ENCODE measurements at places on chromosomes 5 and 9.

- ATAC-seq = no peak
Measured at GRCh38 chr9:129609486-129610212, 11.3 kb downstream of the C9orf50 start.

- peak; percentile 23 for ATAC-seq
Measured at GRCh38 chr9:36165826-36166167, 3.4 kb upstream of the CCIN start.

- no peak for ATAC-seq
Measured at GRCh38 chr9:133654736-133655657, 18.8 kb downstream of the DBH start.

- no peak for ATAC-seq
Measured at GRCh38 chr5:131877873-131878272, 67.6 kb downstream of the MEIKIN start.

GRCh38 chr9:114880291-114880745 lies 50.1 kb downstream of the TNFSF8 start:
- ATAC-seq = no peak

DNA sequence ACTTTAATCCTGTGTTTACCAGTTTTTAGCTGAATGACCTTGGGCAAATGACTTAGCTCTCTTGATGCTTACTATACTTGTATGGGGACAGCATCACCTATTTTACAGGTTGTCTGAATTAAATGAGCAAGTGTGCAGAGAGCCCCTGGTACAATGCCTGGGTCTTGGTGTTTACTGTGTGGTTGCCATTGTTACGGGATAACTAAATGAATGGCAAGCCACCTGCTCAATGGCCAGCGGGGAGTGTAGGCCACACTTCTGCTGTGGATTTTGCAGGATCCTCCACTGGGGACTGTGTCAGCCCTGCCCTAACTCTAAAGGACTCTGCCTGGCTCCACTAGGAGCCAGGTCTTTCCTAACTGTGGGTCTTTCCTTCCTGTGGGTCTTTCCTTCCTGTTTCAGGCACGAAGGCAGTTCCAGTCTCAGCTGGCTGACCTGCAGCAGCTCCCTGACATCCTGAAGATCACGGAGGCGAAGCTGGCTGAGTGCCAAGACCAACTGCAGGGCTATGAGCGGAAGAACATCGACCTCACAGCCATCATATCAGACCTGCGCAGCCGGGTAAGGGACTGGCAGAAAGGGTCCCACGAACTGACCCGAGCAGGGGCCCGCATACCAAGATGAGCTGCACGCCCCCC lies 10.3 kb upstream of the GLE1 start:
- ATAC-seq = no peak

GRCh38 chr9:105413525-105413924 lies 34.3 kb upstream of the FSD1L start:
- ATAC-seq = peak; percentile 77

DNA sequence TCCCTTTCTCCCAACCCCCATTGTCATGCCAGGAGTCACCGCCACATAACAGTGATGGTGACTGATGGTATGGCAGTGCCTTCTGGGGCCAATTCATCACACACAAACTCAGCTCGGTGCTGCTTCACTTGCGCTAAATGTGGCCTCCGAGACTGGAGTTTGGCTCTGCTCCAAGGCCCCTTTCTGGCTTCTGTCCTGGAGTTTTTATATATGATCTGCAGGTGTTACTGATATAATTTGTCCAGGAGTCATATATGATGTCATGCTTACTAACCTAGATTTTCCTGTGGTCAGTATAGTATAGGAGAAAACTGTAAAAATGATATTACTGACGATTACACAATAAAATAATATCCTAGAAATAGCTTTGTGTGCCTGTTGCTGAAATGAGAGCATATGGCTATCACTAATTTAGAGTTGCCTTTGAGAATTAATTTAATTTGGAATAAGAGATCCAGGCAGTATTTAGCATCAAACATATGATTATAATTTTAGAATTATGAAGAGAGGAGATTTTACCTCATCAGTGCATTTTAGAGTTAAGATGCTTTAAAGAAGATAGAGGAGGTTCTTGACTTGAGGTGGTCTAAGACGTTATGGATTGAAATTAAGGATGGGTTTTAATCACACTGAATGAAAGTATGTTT lies 334.1 kb upstream of the CD180 start:
- no peak for ATAC-seq

DNA sequence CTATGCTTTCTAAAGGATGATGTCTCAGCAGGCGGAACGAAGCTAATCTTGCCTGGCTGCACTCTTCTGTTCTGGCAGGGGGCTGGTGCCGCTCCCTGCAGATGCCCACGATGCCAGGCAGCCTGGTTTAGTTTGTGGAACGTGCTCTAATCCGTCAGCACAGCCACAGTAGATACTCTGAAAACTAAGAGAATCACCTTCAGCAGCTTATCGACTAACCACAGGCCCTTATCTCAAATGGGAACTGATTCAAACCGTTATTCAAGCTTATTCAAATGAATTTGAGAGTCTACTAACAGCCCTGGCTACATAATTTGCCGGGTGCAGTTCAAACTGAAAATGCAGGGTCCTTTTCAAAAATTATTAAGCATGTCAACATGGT lies 246.6 kb upstream of the ANKRD55 start:
- ATAC-seq = peak; percentile 9

GRCh38 chr5:180704362-180704761 lies 35.5 kb downstream of the OR2Y1 start:
- no peak for ATAC-seq

GRCh38 chr9:93093877-93094657 lies 1.9 kb upstream of the CARD19 start:
- ATAC-seq = no peak

DNA sequence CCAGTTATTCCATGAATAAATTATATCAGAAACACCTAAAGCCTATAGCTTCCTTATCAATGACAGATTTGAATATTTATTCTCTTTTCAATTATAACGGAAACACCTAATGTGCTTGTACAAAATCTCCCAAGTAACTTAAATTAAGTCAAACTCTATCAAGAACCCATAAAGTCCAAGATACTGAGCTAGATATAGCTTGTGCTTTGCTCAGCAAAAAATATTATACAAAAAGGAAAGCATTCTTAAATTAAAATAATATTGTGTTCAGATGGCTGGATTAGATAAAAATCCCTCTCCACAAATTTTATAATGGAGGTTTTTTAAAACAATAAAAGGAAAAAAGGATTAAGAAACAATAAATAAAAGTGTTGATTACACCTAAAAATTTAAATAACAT lies 23.7 kb downstream of the NADK2 start:
- ATAC-seq = no peak

- no peak for ATAC-seq
Measured at GRCh38 chr9:99128133-99128406, 23.2 kb downstream of the TGFBR1 start.

DNA sequence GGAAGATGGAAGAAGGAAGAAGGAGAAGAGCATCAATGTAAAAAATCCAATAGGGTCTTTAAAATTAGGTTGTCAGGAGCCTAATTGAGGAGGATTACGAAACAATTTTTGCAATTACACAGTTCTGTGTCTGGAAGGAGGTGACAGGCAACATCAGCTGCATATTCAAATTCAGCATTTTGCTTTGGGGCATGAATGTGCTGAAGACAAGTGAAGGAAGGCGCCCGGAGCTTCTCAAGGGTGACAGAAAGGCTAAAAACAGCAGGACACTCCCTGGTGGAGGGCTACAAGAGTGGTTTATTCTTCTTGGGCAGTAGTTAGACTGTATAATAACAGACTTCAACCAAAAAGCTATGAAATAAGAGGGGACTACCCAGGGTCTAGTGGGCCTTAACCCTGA lies 188.3 kb downstream of the BRINP1 start:
- ATAC-seq = no peak

Measured in SK-N-SH treated with all-trans-retinoic acid at 6 μM for 48 hours (cell line).